ENCODE measurements at places on chromosomes 3 and 15. TPM values are rescaled to one million over a fixed set of nuclear protein-coding genes. Genes with fewer than 3 reads are reported as not detected.

DNA sequence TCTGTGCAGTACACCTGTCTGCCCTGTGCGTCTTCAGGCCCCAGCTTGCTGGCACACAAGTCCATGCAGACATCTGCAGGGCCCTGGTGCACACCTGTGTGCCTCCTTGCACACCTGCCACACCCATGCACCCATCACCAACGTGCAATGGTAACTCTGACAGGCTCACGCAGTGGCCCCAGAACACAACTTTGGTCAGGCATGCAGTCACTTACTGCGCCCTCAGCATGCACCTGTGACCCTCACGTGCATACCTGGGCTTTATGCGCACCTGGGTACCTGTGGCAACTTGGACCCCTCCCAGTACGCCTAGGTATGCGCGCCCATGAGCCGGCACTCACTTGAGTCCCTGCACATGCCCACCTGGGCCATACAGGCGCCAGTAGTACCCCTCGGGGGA, 1.7 kb downstream of the PLXND1 start:
- DNase-seq = no peak

Gene LTK
- total RNA-seq = 0.54 TPM

DNA sequence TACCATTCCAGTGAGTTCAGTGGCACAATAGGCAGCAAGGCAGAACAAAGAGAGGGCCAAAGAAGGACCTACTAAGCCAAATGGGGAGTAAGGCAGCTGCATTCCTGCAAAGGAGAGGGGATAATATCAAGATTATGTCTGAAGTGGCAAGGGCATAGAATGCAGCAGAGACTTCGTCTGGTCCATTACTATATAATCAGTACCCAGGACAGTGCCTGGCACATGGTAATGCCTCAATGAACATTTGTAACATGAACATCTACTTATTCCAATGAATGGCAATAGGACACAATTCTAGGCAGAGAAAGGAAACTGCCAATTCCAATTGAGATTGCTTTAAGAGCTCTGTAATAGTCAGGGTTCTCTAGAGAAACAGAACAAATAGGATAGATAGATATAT, 82.1 kb upstream of the STAC start:
- DNase-seq = no peak

GRCh38 chr3:15271785-15272381, 60.5 kb downstream of the SH3BP5 start:
- peak; percentile 65 for DNase-seq

GRCh38 chr3:14568269-14568668, 28.1 kb upstream of the GRIP2 start:
- no peak for DNase-seq

Gene PHLDB2
- 81.5 TPM for total RNA-seq

- DNase-seq = no peak
Observed at GRCh38 chr15:74384566-74384880, 17.1 kb upstream of the CYP11A1 start.

Gene PRSS50
- not detected for total RNA-seq

Gene CD200R1
- 1.8 TPM for total RNA-seq

DNA sequence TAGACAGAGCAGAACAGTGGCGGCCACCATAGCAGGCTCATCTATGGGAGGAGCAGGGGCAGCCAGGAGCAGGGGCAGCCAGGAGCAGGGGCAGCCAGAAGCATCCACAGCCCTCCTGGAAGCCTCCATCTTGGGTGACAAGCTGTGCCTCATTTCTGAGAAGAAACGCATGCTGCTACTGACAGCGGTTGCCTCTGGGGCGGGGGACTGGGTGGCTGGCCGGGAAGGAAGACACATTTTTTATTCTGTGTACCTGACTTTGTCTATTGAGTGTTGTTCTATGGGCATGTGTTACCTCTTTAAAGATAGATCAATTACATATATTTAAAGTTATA, 71.5 kb upstream of the KLF13 start:
- DNase-seq = no peak

All from lower leg skin (tissue), 4 donors.